ENCODE measurements at places on chromosomes 2 and 18.
A peak's percentile ranks its signal among the peaks of the same experiment; 100 is the strongest.

GRCh38 chr2:20540587-20541293 is 93.9 kb downstream of the RHOB start:
- DNase-seq = no peak

- no peak for DNase-seq
Measured at GRCh38 chr2:218869064-218869463, 9.5 kb downstream of the WNT6 start.

- no peak for DNase-seq
Measured at GRCh38 chr18:58049000-58049688, 5.1 kb downstream of the NEDD4L start.

GRCh38 chr2:136384531-136385303 is 266.8 kb upstream of the CXCR4 start:
- DNase-seq = peak; percentile 45

- DNase-seq = no peak
Measured at GRCh38 chr2:112644155-112644932, 1.4 kb upstream of the SLC20A1 start.

DNA sequence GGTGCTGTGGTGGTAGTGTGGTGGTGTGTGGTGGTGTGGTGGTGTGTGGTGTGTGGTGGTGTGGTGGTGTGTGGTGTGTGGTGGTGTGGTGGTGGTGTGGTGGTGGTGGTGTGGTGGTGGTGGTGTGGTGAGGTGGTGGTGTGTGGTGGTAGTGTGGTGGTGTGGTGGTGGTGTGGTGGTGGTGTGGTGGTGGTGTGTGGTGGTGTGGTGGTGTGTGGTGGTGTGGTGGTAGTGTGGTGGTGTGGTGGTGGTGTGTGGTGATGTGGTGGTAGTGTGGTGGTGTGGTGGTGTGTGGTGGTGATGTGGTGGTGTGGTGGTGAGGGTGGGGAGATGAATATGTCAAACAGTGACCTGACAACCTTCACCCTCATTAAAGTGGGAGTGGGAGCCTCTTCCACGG is 55.6 kb upstream of the DLGAP1 start:
- peak; percentile 22 for DNase-seq

DNA sequence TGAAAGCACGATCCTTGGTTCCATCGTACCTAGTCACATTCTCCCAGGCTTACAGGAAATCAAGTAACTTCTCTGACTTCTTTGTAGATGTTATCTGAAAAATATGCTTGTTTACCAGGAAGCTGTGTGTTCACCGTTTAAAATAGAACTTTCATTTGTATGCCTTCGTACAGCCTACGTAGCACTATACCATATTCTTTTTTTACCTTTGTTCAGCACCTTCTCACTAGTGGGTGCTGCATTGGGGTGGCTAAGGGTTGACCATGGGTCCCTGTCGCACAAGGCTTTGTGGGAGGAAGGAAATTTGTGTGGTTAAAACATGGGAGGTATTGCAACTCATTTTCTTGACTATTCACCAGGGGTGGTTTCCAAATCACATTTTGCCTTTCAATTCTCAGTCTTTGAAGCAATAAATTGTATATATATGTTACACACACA is 16.6 kb downstream of the MALT1 start:
- DNase-seq = peak; percentile 64

- DNase-seq = no peak
Measured at GRCh38 chr18:56423626-56424025, 214.8 kb downstream of the TXNL1 start.

DNA sequence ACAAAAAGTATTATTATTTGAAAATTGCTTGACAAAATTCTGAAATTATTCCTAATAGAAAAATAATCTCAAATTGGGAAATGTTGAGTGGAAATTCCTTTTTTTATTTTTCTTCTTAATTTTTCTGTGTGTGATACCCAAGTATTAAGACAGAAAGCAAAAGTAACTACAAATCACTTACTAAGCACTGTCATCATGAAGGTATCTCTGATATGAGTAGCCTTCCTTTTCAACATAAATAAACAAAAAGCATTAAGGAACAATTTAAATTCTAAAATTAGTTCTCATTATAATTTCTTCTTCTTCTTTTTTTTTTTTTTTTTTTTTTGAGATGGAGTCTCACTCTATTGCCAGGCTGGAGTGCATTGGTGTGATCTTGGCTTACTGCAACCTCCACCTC is 174.2 kb upstream of the RBMS1 start:
- DNase-seq = no peak

DNA sequence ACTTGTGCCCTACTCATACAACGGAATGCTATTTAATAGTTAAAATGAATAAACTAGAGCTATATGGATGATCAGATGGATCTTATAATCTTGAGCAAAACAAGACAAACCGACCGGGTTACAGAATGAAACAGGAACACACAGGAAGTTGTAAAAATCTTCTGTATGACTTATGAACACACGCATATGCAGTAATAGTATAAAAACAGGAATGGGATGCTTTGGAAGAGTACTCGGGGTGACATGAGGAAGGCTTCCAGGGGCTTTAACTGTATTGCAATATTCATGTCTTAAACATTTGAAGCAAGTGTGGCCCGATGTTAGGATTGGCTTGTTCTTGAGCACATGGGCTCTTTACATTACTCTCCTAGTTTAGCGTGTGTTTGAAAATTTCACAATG is 14.9 kb upstream of the E2F6 start:
- no peak for DNase-seq

DNA sequence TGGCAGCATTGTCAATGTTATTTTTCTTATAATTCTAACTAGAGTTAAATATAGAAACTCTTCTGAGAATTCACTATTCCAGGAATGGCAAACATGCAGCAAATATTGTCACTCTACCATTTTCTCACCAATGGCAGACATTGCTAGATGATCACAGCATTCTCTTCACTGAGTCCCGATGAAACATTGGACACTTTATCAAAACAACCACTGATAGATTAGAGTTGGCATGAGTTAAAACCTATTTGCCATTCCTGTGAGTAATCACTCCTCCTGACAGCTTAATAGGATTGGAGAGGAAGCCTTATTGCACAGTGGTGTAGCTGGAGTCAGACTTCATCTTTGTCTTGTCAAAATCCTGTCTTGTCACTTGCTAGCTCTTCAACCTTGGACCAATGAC is 163.9 kb upstream of the THUMPD2 start:
- DNase-seq = no peak

GRCh38 chr2:122451040-122451439 is 695.6 kb downstream of the TSN start:
- DNase-seq = peak; percentile 5

GRCh38 chr2:134861173-134861572 is 22.8 kb downstream of the ACMSD start:
- DNase-seq = no peak

DNA sequence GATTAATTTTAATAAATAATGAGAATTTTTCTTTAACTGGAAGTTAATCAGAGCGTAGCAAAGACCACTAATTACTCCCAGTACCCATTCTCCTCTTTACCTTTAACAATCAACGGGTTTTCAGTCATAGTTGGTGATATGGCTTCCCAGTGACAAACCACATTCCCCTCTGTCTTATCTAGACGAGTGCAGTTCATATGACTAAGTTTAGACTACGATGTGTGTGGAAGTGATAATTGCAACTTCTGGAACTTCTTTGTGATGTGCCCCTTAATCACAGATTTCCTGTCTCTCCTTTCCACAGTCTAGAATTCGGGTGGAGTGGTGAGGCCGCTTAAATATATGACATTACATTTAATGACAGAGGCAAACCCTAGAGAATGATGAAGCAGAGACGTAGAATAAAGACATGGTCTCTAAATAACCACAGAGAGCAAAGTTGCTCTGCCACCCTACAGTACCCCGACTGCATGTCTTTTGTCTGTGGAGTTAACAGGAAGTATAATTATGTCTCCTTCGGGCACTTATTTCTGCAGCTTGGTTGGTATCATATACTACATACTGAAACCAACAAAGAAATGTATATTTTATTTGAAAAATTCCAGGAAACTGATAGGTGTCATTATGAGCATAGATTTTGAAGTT is 693.3 kb upstream of the CDH7 start:
- DNase-seq = no peak

GRCh38 chr2:24010477-24011249 is 778 bp downstream of the MFSD2B start:
- DNase-seq = no peak

- DNase-seq = no peak
Measured at GRCh38 chr2:69947325-69947931, 14.0 kb downstream of the ASPRV1 start.

DNA sequence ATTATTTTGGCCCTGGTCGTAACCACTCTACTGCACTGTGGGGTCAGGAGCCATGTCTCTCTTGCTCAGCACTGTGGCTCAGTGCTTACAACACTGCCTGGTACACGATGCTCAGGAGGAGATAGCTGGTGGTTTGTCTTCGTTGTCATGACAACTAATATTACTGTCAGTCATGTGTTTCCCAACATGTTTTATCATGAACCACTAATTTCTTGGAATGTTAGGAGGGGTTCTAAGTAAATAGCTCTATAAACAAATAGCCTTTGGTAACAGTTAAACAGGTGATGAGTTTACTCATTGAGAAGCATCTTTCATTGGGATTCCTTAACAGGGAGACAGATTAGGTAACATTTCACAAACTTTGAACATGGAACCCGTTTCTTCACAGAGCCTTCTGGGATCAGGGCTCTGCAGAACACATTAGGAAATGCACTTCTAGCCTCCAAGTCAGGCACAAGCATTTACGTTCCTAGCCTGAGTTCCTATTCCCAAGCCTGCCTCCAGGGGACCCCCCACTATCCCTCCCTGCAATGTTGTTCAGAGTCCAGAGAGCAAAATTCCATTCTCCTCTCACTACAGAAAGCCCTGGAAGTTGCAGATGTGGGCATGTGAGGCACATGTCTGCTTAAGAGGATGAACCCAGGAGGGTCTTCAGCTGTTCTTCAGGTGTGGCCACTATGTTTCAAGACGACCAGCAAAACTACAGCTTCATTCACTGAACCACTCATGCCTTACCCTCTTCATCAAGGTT is 6.4 kb upstream of the RBM44 start:
- no peak for DNase-seq

DNA sequence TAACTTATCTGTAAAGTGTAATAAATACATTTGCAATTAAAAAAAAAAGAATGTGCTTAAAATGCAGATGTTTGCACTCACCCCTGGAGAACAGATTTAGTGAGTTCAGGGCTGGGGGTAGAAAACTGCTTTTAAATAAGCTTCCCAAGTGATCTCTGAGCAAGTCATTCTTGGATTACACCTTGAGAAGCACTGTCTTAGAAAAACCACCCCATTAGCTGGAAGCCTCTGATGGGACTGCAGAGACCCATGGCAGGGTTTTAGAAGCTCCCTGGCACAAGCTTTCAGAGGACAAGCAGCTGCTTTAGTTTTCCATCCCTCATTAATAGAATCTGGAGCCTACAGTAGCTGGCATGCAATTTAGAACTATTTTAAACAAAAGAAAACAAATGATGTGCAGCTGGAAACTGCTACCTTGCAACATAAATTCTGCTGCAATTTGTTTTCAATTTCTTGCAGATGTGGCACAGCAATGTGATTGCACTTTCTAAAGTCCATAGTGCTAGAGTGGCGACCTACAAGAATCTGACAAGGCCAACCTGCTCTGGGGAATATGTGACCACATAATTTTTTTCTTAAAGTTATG is 141.5 kb downstream of the CDC42EP3 start:
- DNase-seq = no peak

- DNase-seq = no peak
Measured at GRCh38 chr2:149420053-149420963, 89.9 kb downstream of the LYPD6 start.

DNA sequence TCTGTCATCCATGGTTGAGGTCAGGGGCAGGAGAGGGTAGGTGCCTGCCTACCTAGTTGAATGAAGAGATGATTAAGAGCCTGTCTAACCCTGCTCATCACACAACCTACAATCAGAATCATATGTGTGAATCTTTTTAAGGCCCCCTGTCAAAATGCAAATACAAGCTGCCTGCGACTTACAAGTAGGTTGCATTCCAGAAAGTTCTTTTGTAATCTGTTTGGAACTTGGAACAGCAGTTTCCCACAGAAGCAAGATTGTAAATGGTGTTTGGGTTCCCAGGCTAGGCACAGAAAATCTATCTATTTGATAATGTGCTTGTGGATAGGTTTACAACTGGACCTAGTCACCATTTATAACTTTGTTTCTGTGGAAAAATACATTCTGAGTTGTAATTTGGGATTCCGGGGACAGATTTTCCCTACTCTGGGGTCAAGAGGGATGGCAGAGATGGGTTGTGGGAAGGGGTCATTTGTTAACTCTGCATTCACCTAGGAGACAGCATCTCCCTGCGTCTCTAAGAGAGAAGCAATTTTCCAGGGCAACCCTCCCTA is 4.4 kb downstream of the LIPG start:
- DNase-seq = no peak

DNA sequence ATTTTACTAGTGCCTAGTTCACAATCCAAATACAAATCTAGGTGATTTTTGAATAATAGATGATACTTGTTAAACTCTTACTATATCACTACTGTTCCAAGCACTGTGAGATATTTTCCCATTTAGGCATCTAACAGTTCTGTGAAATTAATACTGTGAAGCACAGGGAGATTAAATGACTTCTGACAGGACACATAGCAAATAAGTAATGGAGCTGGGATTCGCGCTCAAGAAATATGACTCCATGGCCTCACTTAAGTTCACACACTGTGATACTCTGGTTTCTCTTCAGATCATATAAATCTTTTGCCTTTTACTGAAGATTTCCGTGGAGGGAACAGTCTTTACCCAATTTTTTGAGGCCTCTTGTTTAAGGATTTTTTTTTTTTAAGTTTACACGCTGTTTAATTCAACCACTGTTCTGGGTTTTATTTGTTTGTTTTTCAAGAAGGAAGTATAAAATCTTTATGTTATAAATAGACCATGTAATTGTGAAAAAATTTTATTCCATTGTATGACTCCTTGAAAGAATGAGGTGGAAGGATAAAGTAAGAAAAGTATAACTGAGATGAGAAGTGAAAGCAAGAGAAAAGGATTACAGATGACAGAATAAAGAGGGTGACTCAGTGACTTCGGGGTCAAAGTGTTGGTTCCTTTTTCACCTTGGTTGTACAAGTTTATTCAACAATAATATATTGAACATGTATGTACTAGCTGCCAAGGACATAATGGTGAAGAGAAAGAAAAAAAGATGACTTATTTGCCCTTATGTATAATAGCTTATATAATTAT is 30.2 kb downstream of the RBM45 start:
- no peak for DNase-seq

DNA sequence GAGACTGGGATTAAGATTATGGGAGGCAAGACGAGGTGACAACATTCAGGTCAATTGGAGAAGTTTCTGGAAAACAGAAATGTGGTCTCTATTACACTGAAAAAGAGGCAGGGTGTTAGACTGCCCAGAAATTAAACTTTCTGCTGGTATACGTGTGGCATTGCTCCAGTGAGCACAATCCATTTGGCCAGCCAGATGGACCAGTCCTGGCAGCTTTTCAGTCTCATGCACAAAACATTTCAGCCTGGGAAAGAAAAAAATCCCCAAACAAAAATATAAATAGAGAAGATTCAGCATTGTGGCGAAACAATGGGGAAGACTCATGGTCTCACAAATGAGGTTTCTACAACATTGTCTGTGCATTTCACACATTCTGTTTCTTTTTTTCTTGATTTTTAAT is 113.9 kb downstream of the HNMT start:
- no peak for DNase-seq
